ENCODE measurements at places on chromosomes 2 and 18.

DNA sequence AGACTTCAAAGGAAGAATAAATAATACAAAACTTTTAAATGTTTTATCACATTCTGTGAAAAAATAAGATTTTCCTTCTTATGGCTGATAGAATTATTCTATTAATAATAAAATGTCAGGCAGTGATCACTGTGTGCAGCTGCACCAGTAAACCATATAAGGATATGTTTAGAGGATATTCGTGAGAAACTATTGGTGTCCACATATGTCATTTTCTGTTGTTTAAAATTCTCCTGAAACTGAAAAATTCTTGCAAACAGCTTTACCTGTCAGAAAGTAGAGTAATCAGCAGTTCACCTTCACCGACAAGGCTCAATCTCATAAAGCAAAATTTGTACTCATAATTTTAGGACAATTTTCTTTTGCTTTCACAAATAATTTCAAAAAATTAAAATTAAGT is 170.1 kb upstream of the KCNH7 start:
- no peak for DNase-seq

DNA sequence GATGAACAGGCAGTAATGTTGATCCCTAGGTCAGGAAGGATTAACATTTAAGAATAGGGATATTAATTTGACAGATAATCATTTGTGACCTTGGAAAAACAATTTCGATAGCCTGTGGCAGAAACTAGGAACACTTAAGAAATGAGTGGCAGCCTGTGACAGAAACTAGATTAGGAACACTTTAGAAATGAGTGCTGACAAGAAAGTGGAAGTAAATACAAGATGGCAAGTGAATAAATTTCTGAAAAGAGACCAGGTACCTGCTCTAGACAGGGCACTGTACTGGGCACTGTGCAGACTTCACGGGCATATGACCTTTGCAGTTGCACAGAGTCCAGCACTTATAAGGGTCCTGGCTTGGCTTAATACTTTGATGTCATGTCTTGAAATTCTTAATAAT is 5.5 kb upstream of the HNRNPA3 start:
- DNase-seq, result no peak

GRCh38 chr2:145752091-145752806 is 1232.3 kb upstream of the ZEB2 start:
- DNase-seq, result peak; percentile 20

DNA sequence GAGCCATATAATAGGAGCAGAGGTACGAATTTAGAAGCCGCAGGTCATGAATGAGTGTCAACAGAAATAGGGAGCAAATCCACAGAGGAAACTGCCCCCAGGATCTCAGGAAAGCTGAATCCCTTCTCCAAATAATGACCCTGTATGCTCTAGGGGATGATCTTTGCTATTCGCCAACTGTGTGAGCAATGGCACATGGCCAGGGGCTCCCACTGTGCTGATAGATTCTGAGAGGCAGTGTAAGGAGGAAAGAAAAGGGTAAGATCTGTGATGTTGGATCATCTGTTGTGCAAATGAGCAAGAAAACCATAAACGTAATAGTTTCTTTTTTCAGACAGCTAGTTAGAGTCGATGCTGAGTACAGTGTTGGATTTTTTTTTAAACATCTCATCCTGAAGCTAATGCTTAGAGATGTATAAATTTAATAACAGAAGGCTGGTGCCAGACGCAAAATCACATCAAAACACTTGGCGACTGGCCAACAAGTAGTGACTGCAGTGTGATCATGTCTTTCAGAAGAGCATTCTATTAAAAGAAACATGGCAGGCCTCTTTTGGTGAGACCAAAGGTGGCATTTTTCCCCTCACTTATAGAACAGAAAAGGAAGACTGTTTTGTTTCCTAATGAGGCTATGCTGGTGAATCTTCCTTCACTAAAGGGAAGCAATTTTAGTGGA is 77.4 kb downstream of the ABCA12 start:
- no peak for DNase-seq

- DNase-seq, result no peak
These were observed 928.3 kb upstream of the NRXN1 start for GRCh38 chr2:51960281-51960680.

GRCh38 chr2:223114170-223114569 is 62.2 kb downstream of the KCNE4 start:
- no peak for DNase-seq

GRCh38 chr2:38978296-38978903 is 88.7 kb downstream of the ARHGEF33 start:
- no peak for DNase-seq

- no peak for DNase-seq
These were observed 30.4 kb upstream of the FN1 start for GRCh38 chr2:215466097-215466909.

- no peak for DNase-seq
These were observed 48.2 kb upstream of the LGALSL start for GRCh38 chr2:64405581-64406406.

- DNase-seq, result no peak
These were observed 39.5 kb downstream of the CYTIP start for GRCh38 chr2:157404363-157404762.

GRCh38 chr2:176637486-176638166 is 368.4 kb downstream of the MTX2 start:
- DNase-seq, result no peak

DNA sequence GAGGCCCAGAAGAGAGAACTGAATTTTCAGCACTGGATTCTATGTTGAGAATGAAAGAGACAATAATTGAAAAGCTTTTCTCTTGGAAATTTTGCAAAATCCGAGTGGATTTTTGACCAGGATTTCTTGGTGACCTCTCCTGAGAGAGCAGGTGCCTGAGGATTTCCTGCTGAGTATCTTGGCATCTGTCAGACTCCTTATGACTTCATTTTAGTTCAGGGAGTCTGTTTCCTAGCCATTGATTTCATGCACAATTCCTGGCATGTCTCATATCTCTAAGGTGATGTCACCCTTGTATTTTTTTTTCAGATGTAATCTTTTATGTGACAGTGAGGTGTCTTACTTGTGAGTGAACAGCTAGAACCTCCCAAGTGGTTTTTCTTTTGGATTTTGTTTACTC is 195.9 kb downstream of the NEDD4L start:
- no peak for DNase-seq

DNA sequence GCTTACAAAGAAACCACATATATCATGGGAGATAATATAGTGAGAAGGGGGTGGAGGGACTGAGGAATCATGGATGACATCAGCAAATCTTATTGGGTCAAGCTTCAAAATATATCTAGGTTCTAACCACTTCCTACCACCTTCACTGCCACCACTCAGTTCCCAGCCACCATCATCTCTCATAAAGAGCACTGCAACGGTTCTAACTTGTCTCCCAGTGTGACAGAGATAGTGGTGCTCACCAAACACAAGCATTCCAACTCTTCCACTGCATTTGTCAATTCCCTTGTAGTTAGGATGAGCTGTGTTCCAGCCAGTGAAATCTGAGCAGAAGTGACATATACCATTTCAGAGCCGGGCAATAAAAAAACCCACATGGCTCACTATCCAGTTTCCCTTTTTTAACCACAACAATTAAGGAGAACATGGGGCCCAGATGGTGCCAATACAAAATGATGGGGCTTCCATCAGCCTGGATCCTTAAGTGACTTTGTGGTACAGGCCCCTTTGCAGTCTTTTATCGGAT is 318.1 kb downstream of the NBAS start:
- no peak for DNase-seq

- DNase-seq, result no peak
These were observed 1.8 kb upstream of the BCL11A start for GRCh38 chr2:60555066-60555782.

DNA sequence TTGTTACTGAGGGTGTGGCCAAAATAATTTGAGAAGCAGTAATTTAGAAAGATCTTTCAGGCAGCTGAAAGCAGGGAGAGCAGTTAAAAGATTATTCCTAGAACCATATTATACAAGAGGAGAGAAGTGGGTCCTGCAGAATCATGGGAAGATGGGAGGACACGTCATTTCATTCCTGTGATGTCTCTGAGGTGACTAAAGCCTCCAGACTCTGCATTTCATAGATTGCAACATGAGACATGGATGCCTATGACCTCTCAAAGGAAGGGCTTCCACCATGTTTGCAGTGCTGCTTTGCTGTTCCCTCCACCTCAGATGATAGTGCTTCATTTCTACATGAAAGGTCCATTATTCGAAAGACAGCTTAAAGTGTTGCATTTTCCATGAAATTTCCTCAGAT is 788.4 kb downstream of the TSN start:
- DNase-seq, result no peak

GRCh38 chr18:49638891-49639557 is 77.2 kb downstream of the LIPG start:
- no peak for DNase-seq

- no peak for DNase-seq
These were observed 8.6 kb upstream of the YES1 start for GRCh38 chr18:820591-821165.

- DNase-seq, result no peak
These were observed 950.1 kb downstream of the TRIB2 start for GRCh38 chr2:13666582-13667414.

GRCh38 chr2:16824472-16824871 is 158.8 kb upstream of the CYRIA start:
- DNase-seq, result no peak
